ENCODE measurements at places on chromosomes 4 and X.

- DNase-seq, result no peak
These were observed 34.1 kb downstream of the GPAT3 start for GRCh38 chr4:83569987-83570386.

DNA sequence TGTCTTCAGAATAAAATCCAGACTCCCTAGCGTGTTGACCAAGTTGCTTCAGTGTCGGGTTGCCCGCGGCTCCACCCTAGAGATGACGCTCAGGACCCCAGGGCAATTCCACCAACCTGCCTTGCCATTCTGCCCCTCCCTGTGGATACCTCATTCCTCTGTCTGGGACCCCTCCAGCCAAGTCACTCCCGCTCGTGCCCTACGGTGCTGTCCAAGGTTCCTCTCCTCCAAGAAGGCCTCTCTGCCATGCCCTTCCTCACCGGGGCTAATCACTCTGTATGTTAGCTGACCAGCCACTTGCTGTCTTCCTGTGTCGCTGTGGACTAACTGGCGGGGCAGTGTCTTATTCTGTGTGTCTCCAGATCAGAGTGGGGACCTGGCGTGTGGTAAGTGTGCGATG lies 46.6 kb downstream of the TENM3 start:
- DNase-seq, result no peak

GRCh38 chr4:158775091-158775651 lies 6.3 kb downstream of the FNIP2 start:
- no peak for DNase-seq

DNA sequence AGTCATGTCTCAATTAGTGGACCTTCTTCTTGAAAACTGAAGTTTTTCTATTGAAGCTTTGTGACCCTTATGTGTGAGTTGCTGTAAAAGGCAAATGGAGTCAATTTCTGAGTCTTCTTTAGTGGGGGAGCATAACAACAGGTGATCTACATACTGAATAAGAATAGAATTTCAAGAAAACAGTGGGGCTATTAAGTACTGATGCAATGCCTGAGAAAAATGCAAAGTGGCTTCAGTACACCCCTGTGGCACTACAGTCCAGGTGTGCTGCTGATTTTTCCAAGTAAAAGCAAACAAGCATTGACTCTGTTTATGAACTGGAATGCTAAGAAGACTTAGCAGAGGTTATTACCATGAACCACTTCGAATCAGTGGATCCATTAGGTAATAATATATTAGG lies 328.0 kb upstream of the PABPC4L start:
- no peak for DNase-seq

DNA sequence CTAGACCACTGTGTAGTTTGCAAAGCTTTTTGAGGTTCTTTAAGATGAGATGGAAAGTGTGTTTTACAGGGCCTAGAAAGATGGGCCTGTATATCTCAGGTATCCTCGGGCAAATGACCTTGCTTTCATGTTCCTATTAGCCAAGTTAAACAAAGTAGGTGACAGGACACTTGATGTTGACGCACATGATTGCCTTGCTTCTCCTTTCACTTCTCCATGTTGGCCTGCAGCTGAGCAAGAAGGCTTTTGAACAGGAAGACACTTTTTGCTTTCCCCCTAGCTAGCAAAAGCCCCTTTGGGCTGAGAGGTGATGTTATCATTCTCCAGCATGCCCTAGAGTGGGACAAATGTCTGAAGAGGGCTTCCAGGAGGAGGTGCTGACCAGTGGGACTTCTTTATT lies 202.1 kb downstream of the GPC3 start:
- no peak for DNase-seq

- peak; percentile 44 for DNase-seq
These were observed at the start of gene PNMA6F for GRCh38 chrX:153321381-153322124. TSS of gene PNMA6F (minus strand) at chrX:153321767. CDS start at chrX:153320674, 1,093 bp downstream.

- DNase-seq, result no peak
These were observed 4.2 kb downstream of the RPS4X start for GRCh38 chrX:72272868-72273267.

DNA sequence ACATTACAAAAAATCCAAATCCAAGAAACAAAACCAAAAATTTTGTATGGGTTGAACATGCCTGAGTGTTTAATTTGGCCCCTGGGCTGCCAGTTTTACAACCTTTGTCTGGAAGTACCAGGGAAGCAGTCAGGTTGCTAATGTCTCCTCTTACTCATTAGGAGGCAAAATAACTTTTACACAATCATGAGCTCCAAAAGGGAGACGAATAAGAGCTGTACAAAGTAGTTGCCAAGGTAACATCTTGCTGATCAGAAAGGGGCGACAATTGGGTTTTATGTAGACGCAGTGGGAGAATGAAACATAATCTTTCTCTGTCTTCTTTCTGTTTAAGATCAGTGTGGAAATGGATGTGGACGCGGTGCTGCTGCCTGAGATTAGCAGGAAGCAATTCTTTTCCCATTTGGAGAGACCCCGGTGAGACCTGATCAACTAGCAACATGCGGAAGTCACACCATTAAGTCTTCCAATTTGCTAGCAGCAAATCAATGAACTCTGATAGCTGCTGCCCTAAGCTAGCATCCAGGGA lies 90.7 kb upstream of the IGFBP7 start:
- DNase-seq, result no peak

DNA sequence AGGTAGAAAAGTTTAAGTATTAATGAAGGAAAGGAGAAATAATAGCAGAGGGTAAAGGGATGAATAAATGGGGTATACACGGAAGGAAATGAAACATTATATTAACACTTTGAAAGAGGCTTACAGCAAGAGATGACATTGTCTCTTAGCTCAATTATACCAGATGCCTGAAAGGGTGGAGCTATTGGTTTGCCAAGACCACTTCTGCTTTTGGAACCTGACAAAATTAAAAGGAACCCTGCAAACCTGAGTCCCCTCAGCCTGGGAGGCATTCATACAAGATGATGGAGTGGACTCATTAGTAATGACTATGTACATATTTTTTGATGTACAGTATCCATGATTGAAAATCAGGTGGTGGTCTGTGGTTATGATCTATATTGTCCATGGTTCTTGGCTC lies 45.1 kb upstream of the HPF1 start:
- no peak for DNase-seq

- DNase-seq, result no peak
These were observed 12.4 kb downstream of the TNIP2 start for GRCh38 chr4:2743518-2744445.

- no peak for DNase-seq
These were observed 4.2 kb upstream of the CXCL1 start for GRCh38 chr4:73864961-73865360.

Measured in right atrium auricular region (tissue), 2 donors.